Daoy (cell line): ENCODE measurements at places on chromosomes 12 and 14. TPM values are rescaled to one million over a fixed set of nuclear protein-coding genes. Genes with fewer than 3 reads are reported as not detected.

The SPX gene
- total RNA-seq = 1.1 and 1.4 TPM in 2 replicates

The VRTN gene
- not detected in 2 replicates for total RNA-seq

The UBE3B gene
- total RNA-seq = 19.7 and 20.8 TPM in 2 replicates

The SLC39A5 gene
- total RNA-seq = 0.11 TPM in 1 of 2 replicates, not detected in the other

The LGALS3 gene
- total RNA-seq = 86.6 and 88.5 TPM in 2 replicates

The SMCO2 gene
- total RNA-seq = not detected in 2 replicates

The NTF3 gene
- total RNA-seq = 12.7 and 25.3 TPM in 2 replicates

The RERG gene
- total RNA-seq = 0.40 TPM in 1 of 2 replicates, not detected in the other

The CLEC6A gene
- not detected in 2 replicates for total RNA-seq

GRCh38 chr12:98058213-98058612 is 457.2 kb upstream of the TMPO start:
- DNase-seq = no peak

DNA sequence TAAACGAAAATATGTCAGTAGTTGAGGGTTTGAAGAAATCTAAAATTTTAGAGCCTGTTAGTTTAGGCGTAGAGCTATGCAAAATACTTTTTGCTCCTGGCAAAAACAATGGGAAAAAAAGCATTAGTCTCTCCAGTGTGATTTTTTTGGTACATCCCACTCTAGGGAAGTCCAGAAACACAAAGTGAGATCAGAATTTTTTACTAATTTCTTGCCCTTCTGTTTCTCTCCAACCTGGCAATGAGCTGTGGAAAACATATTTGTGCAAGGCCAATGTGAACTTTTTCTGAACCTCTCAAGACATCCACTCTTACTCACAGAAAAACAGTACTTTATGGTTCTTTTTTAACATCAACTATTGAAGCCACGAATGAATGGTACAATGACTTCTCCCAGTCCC is 56.9 kb upstream of the DCN start:
- no peak for DNase-seq

DNA sequence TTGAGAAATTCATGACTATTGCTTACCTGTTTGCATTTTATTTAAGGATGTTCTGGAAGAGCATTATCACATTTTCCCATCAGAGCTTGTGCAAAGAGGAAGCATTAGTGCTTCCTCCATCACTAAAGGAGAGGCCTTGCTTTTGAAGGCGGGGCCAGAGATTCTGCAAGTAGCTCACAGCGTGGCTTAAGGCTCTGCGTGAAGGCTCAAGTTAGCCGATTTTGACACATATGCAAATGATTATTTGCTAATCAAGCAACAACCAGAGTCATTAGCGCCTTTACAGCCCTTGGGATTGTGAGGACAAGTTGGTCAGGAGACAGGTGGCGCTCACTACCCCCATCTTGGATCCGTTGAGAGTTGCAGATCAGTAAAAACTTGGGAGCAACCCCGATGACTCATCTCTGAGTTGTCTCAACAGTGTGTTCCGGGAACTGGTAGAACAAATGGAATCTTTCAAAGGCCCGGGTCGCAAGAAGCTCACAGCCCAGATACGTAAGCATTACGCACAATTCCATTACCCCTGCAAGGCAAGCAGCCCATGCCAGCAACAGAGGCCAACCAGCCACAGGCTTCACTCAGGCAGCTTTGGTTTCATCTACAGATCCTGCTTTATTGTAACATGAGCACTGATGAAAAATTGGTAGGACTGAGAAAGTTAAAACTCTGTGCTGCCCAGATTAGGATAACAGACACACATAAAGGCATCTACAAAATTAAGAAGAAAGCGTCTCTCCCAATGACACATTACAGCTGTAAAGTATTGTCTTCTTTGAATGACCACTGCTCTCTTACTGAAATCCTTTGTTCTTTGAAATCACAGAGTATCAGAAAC is 34.9 kb upstream of the SPTSSA start:
- DNase-seq = peak; percentile 94

DNA sequence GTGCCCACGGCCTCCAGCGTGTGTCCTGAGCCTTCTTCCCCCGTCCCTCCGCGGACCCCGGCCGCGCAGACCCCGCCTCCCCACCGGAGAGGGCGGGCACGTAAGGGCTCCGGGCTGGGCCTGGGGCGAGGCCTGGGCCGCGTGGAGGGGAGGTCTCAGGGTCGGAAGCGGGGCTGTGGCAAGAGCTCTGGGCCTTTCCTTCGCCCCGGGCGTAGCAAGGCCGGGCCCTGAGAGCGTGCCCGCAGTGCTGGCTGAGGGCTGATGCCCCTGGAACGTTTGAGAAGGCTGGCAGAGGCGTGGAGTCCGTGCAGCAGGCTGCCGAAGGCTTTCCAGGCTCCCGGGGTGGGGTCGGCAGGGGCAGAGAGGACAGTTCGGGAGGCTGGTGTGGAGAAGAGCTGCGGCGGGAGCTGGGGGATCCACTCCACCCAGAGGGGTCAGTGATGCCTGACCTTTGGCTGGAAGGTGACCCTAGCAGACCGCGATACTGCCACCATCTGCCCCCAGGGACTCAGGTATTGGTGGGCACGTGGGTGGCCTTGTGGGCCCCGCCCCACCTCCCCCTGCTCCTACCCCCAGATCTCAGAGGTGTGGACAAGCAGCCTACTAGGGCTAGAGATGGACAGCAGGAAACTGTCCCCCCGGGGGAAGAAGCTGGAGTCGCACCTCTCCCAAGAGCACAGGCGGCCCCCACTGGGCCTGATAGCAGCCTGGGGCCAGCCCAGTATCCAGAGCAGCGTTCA is 558 bp downstream of the TEX22 start:
- DNase-seq = peak; percentile 65

DNA sequence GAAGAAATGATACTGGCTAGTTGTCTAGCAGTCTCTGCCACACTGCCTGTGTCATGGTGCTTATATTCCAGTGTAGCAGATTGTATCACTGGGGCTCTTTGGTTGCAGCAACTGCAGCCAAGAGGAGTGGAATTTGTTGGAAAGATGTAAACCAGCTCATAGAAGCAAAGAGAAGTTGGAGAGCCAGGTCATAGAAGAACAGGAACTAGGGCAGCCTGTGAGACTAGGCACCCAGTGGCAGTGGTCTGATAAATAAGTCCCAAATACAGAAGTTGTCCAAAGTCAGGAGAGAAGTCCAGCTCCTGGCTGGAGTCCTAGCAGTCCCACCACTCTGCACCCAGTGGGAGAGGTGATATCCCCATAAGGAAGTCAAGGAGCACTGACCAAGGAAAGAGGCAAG is 172.5 kb upstream of the ARID2 start:
- DNase-seq = no peak

- DNase-seq = peak; percentile 69
Measured at GRCh38 chr12:109734219-109735000, 20.8 kb downstream of the FAM222A start.

GRCh38 chr14:65243766-65244442 is 141.6 kb upstream of the MAX start:
- no peak for DNase-seq

DNA sequence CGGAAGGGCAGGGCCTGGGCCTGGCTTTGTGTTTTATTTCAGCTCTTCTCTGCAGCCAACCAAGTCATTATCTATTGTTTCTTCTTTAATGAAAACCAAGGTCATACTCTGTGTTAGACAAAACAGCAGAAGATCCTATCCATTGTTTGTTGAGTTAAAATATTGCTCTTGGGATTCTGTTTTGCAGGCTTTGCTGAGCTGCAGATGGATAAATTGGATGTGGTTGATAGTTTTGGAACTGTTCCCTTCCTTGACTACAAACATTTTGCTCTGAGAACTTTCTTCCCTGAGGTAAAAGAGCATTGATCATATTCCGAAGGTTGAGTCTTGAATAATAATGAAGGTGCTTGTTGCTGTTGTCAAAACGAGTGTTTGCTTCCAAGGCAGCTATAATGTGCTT is 106.6 kb downstream of the PLXNC1 start:
- no peak for DNase-seq
